ENCODE measurements at places on chromosomes 5 and 9.

GRCh38 chr5:151493665-151494064 lies 46.3 kb downstream of the SLC36A1 start:
- no peak for DNase-seq

GRCh38 chr5:33938507-33938796 lies 2.3 kb downstream of the RXFP3 start:
- DNase-seq, result no peak

GRCh38 chr9:92501671-92502393 lies 19.5 kb upstream of the ASPN start:
- DNase-seq, result no peak

DNA sequence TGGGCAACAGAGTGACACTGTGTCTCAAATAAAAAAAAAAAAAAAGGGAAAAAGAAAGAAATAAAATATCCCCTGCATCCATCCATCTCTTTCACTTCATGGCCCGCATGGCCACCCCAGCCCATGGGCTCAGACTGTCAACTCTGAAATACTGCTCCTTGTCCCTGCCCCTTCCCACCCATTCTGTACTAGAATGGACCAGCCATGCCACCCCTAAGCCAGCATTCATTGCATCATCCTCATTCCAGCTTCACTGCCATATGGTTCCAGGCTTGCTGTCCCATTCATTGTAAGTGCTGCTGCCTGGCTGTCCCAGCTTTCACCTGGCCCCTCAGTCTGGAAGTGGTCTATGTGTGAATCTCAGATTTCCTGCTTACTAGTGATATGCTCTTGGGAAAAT lies 46.2 kb downstream of the SPRY4 start:
- no peak for DNase-seq

GRCh38 chr9:127629468-127630081 lies 17.5 kb downstream of the STXBP1 start:
- no peak for DNase-seq

DNA sequence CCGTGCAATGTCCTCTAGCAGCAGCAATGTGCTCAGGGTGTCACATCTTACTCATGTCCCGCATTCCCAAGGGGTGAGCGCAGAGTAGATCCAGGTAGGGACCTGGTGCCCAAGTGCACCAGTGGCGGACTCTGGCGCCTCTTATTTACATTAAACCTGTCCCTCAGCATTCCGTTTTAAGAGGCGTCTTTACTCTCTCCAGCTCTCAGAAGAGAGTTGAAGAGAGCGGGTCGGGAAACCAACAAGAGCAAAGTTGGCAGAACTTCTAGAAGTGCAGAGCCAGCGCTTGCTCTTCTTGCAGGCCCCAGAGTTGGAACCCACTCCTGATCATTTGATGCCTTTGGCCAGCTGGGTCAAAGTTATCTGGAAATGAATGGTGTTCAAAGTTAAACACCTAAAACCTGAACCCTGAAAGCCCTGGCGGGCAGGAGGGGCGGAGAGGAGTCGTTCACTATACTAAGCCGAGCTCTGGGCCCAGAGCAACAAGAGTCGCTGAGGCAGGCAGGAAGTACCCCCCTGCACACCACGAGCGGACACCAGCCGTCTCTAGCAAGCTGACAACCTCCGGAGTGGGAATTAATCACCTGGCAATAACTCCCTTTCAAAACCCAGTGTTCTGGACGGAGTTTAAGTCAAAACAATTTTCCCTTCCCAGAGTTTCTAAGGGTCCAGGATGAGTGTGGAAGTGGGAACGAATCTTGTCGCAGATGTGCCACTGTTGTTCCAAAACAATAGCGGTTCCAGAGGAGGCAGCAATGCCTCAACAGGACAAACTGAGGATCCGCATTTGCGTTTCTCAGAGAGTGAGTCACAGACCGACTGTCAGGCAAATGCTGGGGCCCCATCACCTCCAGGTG lies 122.8 kb downstream of the TMEM161B start:
- DNase-seq, result peak; percentile 10

GRCh38 chr9:92385953-92386352 lies 18.4 kb downstream of the OGN start:
- DNase-seq, result peak; percentile 46

- DNase-seq, result no peak
These were observed 8.5 kb downstream of the DMXL1 start for GRCh38 chr5:119079318-119079921.

GRCh38 chr5:107817951-107818350 lies 147.2 kb upstream of the EFNA5 start:
- DNase-seq, result no peak

- no peak for DNase-seq
These were observed at the start of gene AUH for GRCh38 chr9:91361291-91362050. AUH (minus strand) TSS chr9:91361918; CDS start chr9:91361889, 29 bp downstream.

DNA sequence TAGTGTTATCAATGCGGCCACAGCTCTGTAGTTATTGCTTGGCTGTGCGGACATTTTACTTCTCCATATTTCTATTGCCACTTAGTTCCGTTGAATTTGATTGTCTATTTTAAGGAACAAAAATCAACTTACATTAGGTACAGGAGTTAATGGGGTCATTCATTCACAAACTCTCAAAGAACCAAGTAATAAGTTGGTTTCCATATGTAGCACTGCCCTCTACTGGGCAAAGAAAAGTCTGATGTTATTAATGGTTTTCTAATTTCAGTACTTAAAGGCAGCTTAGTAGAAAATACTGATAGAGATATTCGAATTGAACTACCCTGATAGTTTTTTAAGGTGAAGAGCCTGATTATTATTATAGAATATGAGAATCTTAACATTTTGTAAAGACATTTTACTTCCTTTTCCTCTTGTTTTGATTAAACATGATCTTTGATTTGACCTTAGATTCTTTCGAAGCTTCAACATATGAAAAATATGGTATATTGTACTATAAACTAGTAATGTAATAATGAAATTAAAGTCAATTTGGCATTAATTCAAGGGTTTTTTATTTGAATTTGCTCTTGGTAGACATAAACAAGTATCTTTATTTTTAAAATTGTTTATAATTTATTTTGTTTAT lies 119.5 kb upstream of the CTNND2 start:
- no peak for DNase-seq

DNA sequence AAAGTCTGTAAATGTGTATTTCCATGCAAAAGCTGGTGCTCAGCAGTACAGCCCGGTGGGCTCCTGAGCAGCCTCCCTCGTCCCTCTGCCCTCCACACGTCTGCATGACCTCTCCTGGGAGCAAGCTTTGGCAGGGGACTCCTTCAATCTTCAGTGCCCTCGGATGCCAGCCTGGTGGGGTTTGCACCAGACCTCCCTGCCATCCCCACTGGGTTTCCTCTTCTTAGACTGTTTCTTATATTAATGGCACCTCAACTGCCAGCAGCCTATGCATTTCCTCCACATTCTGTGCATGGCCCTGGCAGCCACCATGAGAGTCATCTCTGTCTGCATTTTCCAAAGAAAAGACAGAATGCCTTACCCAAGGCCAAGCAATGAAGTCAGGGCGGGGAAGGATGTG lies 108.4 kb downstream of the ROR2 start:
- no peak for DNase-seq

DNA sequence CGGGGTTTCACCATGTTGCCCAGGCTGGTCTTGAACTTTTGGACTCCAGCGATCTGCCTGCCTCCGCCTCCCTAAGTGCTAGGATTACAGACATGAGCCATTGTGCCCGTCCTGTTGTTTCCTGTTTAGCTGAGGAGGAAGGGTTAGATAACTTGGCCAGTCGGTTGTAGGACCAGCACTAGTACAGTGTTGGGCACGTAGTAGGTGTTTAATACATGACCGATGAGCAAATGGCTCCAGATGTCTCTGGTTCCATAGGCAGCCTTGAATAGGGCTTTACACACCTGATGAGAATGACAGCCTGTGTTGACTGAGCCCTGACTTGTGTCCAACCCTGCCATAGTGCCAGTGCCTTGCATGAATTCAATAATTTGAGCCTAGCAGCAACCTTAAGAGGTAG lies 1.8 kb downstream of the EHMT1 start:
- DNase-seq, result no peak

DNA sequence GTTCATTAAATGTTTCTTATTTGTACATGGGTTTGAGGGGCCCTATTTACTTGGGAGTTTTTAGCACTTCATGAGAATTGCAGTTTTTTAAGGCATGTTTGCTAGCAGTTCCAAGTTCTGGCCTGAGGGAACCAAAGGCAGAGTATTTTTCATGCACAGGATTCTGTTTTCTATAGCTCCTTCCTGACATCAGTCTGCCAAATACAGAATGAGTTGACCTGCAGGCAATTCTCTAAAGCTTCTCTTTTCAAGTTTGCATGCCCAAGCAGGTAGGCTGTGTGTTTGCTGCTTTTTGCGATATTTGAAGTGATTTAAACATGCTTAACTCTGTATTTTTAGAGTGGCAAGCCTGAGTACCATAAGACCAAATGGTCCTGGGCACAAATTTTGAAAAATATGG lies 75.8 kb downstream of the AOPEP start:
- DNase-seq, result no peak

DNA sequence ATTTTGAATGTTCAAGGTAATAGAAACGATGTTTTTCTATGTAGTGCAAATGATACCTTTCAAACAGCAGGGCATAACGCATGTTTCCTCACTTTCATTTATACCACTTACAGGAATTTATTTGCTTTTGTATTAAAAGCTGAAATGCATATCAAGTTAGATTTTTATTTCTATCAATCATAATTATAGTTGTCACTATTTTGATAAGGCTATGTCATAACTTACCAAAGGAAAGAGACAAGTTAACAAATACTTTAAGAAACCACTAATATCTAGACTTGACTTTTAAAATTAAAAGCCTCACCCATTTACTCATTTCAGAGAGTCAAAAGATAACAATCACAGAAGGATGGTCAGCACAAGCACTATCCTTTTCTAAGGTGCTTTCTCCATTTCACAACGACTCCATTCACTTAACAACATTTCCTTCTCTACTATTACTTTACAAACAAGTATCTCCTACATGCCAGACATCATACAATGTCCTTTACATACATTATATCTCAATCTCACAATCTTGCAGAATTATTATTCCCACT lies 12.6 kb downstream of the ERP44 start:
- DNase-seq, result no peak

DNA sequence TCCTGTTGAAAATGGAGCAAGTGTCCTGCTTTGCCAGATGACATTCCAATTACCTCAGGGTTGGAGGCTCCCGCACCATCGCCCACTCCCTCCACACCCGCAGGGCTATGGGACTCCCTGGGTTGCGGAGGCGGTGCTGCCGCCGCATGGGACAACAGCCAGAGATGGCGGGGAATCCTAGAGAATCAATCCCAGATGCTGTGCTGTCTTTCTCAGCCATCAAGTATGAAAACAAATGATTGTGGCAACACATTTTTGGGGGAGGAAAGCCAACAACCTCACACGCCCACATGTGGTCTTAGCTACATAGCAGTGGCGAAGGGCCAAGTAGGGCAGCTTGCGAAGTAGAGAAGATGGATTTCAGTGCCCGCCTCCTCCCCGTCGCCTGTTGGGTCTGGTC lies 46.7 kb downstream of the IL31RA start:
- no peak for DNase-seq

GRCh38 chr5:108581026-108581425 lies 166.7 kb upstream of the FER start:
- no peak for DNase-seq

- no peak for DNase-seq
These were observed 42.3 kb upstream of the MAP1B start for GRCh38 chr5:72064801-72065570.

DNA sequence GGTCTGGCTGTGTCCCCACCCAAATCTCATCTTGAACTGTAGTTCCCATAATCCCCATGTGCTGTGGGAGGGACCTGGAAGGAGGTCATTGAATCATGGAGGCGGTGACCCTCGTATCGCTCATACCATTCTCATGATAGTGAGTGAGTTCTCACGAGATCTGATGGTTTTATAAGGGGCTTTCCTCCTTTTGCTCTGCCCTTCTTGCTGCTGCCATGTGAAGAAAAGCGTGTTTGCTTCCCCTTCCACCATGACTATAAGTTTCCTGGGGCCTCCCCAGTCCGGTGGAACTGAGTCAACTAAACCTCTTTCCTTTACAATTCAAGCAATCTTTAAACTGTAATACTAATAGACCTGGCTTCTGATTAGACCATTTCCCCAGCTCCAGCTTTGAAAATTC lies 92.2 kb upstream of the SARDH start:
- DNase-seq, result no peak

DNA sequence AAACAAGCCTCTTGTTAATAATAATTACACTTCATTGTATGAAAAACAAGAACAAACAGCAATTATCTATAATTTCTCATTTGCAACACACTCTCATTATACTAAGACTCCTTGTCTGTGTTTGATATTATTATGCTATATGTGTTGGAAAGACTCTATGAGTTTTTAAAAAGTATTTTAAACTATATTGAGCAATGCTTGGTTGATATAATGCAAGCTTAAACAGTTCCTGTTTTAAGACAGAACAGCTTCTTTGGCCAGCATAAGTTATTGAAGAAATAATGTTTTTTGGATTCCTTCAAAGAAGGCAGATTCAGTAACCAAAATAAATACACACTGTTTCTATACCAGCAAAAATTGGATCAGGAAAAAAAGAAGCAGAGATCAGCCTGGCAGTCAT lies 871.4 kb downstream of the MAT2B start:
- DNase-seq, result no peak

DNA sequence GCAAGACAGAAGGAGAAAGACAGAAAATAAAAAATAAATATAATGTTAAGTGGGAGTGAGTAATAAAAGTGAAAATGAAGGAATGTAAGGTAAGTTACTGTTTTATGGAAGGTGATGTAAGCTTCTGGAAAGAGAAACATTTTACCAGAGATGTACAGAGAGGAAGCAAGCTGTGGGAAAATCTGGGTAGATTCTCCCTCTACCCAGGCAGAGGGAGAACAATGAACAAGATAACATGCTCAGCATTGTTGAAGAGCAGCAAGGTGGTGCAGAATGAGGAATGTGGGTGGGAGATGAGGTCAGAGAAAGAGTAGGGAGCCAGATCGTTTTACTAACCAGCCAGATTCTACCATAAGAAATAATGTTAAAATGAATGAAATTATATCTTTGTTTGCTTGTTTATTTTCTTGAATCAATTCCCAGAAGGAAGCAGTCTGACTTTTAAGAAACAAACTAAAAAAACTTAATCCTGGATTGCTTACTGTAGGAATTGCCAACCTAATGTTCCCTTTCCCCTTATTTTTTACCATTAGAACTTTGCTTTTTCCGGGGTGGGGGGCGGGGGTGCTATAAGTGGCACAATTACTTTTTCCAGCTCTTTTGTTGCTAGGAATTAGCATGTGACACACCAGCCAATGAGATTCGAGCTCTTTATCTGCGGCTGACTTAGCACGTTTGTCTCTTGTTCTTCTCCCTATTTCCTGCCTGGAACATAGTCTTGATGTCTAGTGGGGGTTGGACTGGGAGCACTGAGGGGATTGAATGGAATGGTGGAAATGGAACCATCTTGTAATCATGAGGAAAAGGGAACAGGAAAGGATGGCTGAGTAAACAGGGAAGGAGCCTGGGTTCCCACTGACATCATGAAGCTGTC lies 356.7 kb downstream of the TMEM167A start:
- DNase-seq, result no peak

GRCh38 chr5:171263181-171263580 lies 45.9 kb upstream of the TLX3 start:
- DNase-seq, result no peak

DNA sequence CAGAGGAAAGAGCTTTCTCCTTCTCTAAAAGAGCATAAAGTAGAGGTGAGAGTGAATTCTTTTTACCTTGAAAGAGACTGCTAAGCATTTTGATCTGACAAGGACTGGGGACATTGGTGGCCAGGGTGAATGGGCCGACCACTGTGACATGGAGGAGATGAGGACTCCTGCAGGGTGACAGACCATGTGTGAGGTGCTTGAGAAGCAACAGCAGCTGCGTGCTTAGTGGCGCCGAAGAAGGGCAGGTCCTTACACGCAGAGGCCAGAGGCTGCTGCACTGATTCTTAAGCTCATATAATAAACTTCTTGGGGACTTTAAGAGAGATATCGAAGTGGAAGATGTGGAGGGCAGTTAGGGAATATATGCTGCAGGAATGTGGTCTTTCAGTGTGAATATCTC lies 8.7 kb upstream of the JAKMIP2 start:
- DNase-seq, result no peak
